ENCODE measurements at places on chromosomes 7 and 10. TPM values are rescaled to one million over a fixed set of nuclear protein-coding genes. Genes with fewer than 3 reads are reported as not detected.

LDB3 gene
- total RNA-seq = 0.72 TPM

OPTN gene
- total RNA-seq = 122 TPM

TMEM273 gene
- 5.1 TPM for total RNA-seq

BAMBI gene
- 4.6 TPM for total RNA-seq

CCL24 gene
- 18.4 TPM for total RNA-seq

MCM10 gene
- total RNA-seq = 2.4 TPM

UBE2H gene
- total RNA-seq = 38.4 TPM

IFRD1 gene
- 41.0 TPM for total RNA-seq

NODAL gene
- 0.17 TPM for total RNA-seq

INSYN2A gene
- 0.13 TPM for total RNA-seq

GALNT17 gene
- 1.3 TPM for total RNA-seq

SAP25 gene
- 0.69 TPM for total RNA-seq

EPHA1 gene
- 18.4 TPM for total RNA-seq

MOGAT3 gene
- 33.2 TPM for total RNA-seq

TRIM73 gene
- 1.1 TPM for total RNA-seq

AKR1C4 gene
- total RNA-seq = not detected

HPSE2 gene
- total RNA-seq = 1.8 TPM

NUTM2D gene
- total RNA-seq = 3.3 TPM

TAF5 gene
- total RNA-seq = 5.5 TPM

NEBL gene
- 14.1 TPM for total RNA-seq

METTL27 gene
- 4.0 TPM for total RNA-seq

ABCB1 gene
- total RNA-seq = 136 TPM

ANK3 gene
- total RNA-seq = 82.8 TPM

RAB18 gene
- total RNA-seq = 79.2 TPM

MET gene
- 45.3 TPM for total RNA-seq

CARD11 gene
- 1.8 TPM for total RNA-seq

TMEM176B gene
- total RNA-seq = 154 TPM

CALCR gene
- not detected for total RNA-seq
